Testis (tissue), 5 donors: ENCODE measurements at places on chromosomes 4 and X. TPM values are rescaled to one million over a fixed set of nuclear protein-coding genes. Genes with fewer than 3 reads are reported as not detected.

The JCHAIN gene
- 34.0 TPM for polyA plus RNA-seq

The MAPK10 gene
- 56.1 TPM for polyA plus RNA-seq

The SPANXB1 gene
- polyA plus RNA-seq = 59.5 TPM

The HERC6 gene
- polyA plus RNA-seq = 8.8 TPM

The CAPN6 gene
- 13.3 TPM for polyA plus RNA-seq

The BRS3 gene
- 0.49 TPM for polyA plus RNA-seq

The ACE2 gene
- 78.9 TPM for polyA plus RNA-seq

The TXLNG gene
- polyA plus RNA-seq = 9.2 TPM

The TXK gene
- polyA plus RNA-seq = 3.1 TPM

The TRPC3 gene
- polyA plus RNA-seq = 0.57 TPM

The USP17L25 gene
- not detected for polyA plus RNA-seq

The SPRY1 gene
- polyA plus RNA-seq = 30.2 TPM

The DUSP21 gene
- polyA plus RNA-seq = 9.6 TPM

The ZNF157 gene
- polyA plus RNA-seq = 0.51 TPM

The AREG gene
- 16.4 TPM for polyA plus RNA-seq

The CSAG1 gene
- polyA plus RNA-seq = 3.3 TPM

The NOX1 gene
- polyA plus RNA-seq = not detected

The IQCM gene
- 6.5 TPM for polyA plus RNA-seq

The FDCSP gene
- polyA plus RNA-seq = 0.96 TPM

The GABRE gene
- 9.3 TPM for polyA plus RNA-seq

The PDE6B gene
- polyA plus RNA-seq = 5.9 TPM

The PWWP3B gene
- 22.3 TPM for polyA plus RNA-seq

The C1QTNF7 gene
- 1.7 TPM for polyA plus RNA-seq

The SHOX gene
- polyA plus RNA-seq = not detected
